ENCODE measurements at places on chromosomes 1 and 21.
A peak's percentile ranks its signal among the peaks of the same experiment; 100 is the strongest.

DNA sequence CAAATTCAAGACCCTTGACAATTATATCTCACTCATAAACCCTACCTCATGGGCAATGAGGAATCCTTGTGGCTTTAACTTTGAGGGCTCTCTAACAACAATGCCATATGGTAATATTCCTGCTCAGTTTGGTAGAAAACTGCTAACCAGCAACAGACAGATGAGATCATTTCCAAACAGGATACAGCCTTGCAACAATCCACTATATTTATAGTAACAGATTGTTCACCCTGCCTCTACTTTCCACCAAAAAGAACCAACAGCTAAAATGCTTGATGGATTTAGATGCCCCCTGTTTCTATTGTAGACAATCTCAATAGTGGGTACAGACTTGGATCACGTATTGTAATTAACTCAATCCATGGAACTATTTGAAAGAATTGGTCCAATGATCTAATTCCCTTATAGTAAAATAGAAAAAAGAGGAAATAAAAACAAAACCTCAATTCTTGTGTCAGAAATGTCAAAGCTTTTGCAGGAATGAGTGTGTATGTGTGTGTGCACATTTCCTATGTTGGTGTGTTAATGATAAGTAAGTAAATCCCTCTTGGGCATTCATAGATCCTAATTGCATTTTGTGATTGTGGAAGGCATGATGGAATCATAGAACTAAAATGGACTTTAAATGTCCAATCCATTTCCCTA is 100.0 kb upstream of the EDEM3 start:
- peak; percentile 17 for DNase-seq

DNA sequence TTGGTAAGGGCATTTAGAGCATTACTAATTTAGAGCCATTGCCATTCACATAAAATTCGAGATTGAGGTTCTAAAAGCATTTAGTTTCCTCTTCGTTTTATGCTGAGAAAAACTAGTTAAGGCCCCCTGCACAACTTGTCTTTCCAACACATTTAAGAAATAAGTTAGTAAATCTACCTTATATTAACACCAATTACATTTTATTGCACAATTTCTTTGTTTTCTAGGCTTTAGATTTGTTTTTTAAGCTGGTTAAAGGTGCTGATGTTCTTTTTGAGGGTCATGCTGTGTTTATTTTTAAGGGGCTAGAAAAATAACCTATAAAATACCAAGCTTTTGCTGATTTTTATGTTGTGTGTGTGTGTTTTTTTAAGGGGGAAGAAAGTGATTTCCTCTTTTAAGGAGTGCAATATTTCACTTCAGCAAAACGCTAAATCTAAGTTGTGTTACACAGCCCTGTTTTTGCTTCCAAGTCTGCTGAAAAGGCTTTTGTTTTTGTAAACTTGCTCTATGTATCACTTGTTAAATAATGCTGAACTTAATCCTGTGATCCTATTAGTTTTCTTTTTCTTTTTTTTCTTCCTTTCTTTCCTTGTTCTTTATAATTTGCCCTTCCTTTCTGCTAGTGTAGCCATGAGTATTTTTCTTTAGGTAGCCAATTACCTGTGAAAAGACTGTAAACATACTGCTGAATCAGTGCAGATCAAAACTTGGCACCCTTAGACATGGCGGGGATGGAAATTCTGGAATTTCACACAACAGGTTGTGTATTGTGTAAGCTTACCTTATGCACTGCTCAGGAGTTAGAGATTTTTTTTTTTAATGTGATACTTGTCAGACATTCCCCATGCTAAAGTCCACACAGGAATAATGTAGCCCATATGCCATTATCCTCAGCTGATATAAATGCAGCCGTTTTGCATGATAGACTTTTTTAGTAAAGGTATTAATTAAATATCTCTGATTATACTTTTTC is 1.5 kb downstream of the CEPT1 start:
- no peak for DNase-seq

- no peak for DNase-seq
Observed at GRCh38 chr1:5891736-5892135, 100.5 kb downstream of the NPHP4 start.

GRCh38 chr1:83109692-83110091 is 889.2 kb downstream of the TTLL7 start:
- no peak for DNase-seq

GRCh38 chr1:224245188-224245587 is 62.1 kb downstream of the DEGS1 start:
- DNase-seq = peak; percentile 22

- DNase-seq = no peak
Observed at GRCh38 chr1:36771660-36772284, 262.5 kb downstream of the GRIK3 start.

- DNase-seq = peak; percentile 88
Observed at GRCh38 chr1:43853161-43853921, 80.3 kb upstream of the ARTN start.

DNA sequence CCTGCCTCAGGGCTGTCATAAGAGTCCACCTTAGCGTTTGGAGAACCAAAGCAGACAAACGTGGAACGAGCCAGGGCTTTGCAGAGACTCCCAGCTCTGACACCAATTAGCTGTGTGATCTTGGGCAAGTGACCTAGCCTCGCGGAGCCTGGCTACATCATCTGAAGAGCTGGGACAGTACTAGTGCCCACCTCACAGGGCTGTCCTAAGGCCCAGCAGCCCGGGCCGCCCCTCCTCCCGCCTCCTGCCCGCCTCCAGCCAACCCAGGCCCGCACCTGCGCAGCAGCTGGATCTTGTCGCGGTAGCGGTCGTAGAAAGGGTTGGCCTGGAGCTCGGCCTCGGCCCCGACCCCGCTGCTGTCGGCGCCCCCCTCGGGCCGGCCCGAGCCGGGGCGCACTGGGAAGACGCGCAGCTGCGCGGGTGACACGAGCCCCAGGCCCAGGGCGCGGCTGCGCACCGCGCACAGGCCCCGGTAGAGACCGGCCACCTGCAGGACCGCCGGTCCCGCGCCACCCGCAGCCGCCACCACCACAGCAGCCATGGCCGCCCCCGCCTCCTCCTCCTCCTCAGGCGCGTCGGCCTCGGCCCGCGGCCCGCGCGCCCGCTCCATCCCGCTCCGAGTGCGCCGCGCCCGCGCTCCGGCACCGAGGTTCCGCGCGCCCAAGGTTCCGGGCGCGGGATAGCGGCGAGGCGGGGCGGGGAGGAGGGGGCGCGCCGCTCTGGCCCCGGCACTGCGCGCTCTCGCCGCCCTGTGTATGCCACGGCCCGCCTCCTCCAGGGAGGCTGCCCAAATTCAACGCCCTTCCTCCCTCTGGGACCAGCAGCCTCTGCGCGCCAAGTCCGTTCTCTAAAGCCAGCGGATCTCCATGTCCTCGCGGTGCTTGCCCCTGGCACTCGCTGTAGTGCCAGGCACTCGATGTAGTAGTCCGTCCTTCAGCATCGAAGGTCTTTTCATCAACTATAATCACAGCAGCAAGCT is at the start of gene ATPAF1:
Gene ATPAF1 (minus strand): TSS at position 583 of the 979 bp plus-strand sequence. CDS start 42 bp downstream, at position 541.
- peak; percentile 83 for DNase-seq

DNA sequence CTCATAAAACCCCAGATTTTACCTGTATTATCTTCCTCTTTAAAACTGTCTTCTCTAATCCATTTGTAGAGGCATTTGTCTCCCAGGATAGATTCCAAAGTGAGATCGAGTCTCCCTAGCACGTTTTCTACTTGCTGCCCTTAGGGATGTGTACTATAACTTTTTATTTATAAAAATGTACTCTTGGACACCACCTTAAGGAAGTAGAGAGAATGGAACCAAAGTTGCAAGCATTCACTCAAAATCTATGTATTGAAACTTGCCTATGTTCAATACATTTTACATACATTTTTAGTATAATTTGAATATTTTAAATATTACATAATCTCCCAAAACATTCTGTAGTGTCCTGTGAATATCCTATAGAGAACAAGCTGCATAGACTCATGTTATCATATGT is 842 bp upstream of the SPRR2A start:
- no peak for DNase-seq

GRCh38 chr1:6260961-6261614 is at the start of gene GPR153:
GPR153 (minus strand) TSS chr1:6261098; CDS start chr1:6254905, 6,193 bp downstream.
- peak; percentile 49 for DNase-seq

DNA sequence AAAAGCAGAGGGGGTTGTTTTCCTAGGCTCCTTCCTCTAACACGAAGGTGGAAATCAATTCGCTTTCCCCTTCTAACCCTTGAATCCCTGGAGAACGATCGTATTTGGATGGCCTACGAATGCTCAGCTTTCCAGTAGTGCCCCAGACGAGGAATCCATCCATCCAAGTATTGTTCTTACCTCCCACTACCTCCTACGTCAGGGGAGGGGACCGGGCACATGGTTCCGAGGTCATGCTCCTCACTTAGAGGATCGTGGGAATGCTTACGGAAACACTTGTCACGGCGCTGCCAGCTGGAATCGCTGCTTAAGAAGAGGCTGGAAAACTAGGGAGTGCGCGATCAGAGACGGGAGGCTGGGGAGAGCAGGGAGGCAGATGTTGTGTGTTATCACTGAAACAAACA is 47.4 kb downstream of the CAPZB start:
- DNase-seq = peak; percentile 66

DNA sequence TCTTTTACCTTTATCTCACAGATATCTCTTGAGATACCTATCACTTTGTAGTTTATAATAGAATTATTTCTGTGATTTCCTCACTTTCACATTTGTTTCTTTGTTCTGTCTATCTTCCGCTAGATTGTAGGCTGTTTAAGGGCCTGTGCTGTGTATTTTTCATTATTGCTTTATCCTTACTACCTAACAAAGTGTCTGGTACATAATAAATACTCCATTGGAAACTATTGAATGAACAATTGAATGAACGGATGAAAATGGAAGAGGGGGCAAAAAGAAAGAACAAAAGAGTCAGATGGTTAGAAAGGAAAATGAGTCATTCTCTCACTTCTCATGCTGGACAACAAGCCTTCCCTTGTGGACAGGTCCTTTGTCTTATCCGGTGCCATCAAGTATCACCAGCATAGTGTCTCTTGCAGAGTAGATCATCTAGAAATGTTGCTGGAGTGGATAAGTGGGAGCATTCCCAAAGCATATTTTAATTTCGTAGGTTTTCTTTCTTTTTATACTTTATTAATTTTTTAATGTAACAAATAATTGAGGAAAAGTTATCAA is 159.8 kb downstream of the NEK7 start:
- DNase-seq = no peak

DNA sequence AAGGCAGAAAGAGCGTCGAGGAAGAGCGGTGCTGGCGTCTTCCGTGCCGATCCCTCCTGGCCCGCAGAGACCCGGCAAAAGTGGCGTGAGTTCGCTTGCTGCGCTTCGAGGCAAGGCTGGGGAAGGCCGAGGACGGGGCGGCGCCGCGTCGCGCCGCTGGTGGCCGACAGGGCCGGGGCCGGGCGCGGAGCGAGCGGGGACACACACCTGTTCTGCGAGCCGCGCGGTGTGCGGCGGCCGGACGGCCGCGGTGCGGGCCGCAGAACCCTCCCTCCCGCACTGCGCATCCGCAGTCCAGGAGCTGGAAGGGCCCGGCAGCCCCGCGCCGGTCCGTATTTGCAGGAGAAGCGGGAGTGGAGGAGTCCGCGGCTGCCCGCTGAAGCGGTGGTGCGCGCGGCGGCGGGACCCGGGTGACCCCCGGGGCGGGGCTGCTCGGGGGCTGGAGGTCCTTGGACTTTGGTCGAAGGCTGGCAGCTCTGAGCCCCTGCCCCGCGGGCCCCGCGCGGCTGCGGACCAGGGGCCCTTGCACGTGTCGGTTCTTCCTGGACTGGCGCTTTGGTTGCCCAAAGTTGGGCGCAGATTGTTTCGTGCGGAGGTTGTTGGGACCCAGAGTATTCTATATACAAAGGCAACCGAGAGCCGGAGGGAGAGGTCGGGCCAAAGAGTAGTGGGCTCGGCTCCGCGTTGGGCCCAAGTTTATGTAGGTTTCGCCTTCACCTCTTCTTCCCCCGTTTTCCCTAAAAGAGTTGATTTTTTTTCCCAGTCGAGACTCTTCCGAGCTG is 2.6 kb downstream of the RNF220 start:
- no peak for DNase-seq

- DNase-seq = no peak
Observed at GRCh38 chr1:244876228-244876910, 12.0 kb upstream of the HNRNPU start.

DNA sequence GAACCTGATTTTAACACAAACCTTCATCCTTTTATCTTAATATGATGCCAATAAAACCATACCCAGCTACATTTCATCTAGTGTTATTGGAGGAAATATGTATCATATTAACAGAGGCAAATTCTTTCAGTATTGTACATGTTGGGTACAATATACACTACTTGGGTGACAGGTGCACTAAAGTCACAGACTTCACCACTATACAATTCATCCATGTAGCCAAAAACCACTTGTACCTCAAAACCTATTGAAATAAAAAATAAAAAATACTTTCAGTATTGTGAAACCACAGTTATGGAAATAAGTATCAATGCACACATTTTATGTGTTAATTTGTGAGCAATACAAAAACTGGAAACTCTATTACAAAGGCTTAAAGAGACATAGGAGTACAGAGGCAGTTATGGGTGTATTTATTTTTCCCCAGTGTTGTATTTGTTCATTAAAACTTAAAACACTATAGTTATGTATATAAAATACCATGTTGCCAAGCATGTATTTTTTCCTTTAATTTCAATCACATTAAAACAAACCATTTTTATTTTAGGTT is 25.1 kb upstream of the GPR88 start:
- no peak for DNase-seq

DNA sequence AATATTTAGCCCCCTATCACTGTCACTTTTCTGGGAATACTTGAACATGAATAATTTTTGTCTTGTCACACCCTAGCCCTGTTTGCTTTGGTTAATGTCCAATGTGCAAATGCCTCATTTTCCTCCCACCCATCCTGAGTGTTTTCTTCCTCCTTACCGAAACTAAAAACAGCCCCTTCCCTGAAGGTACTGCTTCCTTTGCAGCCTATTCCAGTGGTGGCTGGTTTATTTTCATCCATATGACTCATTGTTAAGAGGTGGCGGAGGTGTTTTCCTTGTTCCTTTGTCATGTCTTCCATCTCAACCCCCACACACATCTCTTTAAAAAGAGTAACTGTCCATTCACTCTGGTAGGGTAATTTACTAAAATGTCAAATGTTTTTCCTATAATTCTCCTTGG is 40.4 kb downstream of the CD55 start:
- no peak for DNase-seq

DNA sequence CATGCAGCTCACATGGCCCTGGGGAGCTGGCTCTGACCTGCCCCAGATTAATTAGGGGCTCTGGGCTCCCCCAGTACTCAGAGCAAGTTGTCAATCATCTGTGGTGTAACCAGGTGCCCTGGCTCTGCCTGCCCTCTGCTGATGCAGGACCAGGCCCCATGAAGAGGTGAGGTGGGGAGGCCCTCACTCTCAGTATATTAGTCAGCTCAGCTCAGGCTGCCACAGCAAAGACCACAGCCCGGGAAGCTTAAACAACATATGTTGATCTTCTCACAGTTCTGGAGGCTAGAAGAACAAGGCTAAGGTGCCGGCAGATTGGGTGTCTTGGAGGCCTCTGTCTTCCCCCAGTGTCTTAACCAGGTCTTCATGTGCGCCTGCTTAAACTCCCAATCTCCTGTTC is 66.5 kb downstream of the FCRL5 start:
- DNase-seq = no peak

DNA sequence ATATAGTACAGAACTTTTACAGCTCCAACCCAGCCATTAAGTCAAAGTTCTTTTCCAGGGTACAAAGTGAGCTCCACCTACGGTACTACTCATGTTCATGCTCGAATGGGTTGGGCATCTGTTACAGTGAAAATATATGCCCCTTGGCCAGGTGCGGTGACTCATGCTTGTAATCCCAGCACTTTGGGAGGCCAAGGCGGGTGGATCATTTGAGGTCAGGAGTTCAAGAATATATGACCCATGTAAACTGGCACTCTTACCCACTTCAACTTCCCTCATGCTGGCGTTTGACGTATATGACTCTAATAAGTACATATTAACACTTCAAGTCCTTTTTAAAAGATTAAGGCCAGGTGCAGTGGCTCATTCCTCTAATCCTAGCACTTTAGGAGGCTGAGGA is 71.3 kb upstream of the PKN2 start:
- no peak for DNase-seq

Data from lung (tissue), 17 donors.